Kidney (tissue), 22 donors: ENCODE measurements at places on chromosomes 11 and 22. TPM values are rescaled to one million over a fixed set of nuclear protein-coding genes. Genes with fewer than 3 reads are reported as not detected.

The ART1 gene
- 0.31 TPM for total RNA-seq

The PHLDA2 gene
- 19.7 TPM for total RNA-seq

The SYCE3 gene
- total RNA-seq, result not detected

DNA sequence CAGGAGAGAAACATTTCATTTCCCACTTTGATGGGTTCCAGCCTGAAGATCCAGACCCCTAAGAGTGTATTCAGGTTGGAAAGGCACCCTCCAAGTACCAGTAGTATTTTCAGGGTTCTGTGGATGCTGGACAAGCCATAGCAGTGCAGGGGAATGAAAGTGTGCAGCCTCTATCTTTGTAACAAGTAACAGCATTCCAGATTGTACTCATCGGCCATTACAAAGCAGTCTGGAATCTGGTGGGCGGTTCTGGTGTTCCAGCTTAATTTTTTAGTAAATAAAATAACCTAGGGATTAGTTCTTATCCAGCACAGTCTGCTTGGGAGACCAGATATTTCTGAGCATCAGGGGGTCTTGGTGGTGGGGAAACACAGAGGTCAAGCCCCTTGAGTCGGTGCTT lies 22.6 kb downstream of the APLNR start:
- DNase-seq, result no peak
- H3K36me3 ChIP-seq, result no peaks in the 10 kb centered on the region
- no peaks in the 10 kb centered on the region for H3K27me3 ChIP-seq
- no peak overlapping the region for H3K27ac ChIP-seq
- no peak overlapping the region for H3K4me3 ChIP-seq
- peaks cover 4% of the 10 kb centered on the region for H3K4me1 ChIP-seq

GRCh38 chr11:94325681-94326080 lies 21.3 kb downstream of the IZUMO1R start:
- no peaks in the 10 kb centered on the region for H3K27me3 ChIP-seq
- H3K4me1 ChIP-seq, result no peaks in the 10 kb centered on the region
- DNase-seq, result no peak
- no peak overlapping the region for H3K27ac ChIP-seq

- no peak overlapping the region for H3K27ac ChIP-seq
- no peaks in the 10 kb centered on the region for H3K27me3 ChIP-seq
- peaks cover 4% of the 10 kb centered on the region for H3K4me1 ChIP-seq
- H3K4me3 ChIP-seq, result no peak overlapping the region
- no peaks in the 10 kb centered on the region for H3K36me3 ChIP-seq
- DNase-seq, result no peak
Measured at GRCh38 chr11:69309631-69310280, 15.8 kb downstream of the MYEOV start.

- no peak overlapping the region for H3K4me3 ChIP-seq
- DNase-seq, result no peak
- no peaks in the 10 kb centered on the region for H3K27me3 ChIP-seq
- H3K4me1 ChIP-seq, result peaks cover 9% of the 10 kb centered on the region
- H3K27ac ChIP-seq, result no peak overlapping the region
- H3K36me3 ChIP-seq, result no peaks in the 10 kb centered on the region
Measured at GRCh38 chr11:2707736-2708135, 7.9 kb upstream of the KCNQ1OT1 start.

GRCh38 chr11:92885600-92885999 lies 83.9 kb upstream of the MTNR1B start:
- H3K36me3 ChIP-seq, result no peaks in the 10 kb centered on the region
- no peak overlapping the region for H3K27ac ChIP-seq
- no peaks in the 10 kb centered on the region for H3K4me1 ChIP-seq
- H3K27me3 ChIP-seq, result no peaks in the 10 kb centered on the region
- DNase-seq, result no peak
